ENCODE measurements at places on chromosomes 3 and 15.
A peak's percentile ranks its signal among the peaks of the same experiment; 100 is the strongest.

DNA sequence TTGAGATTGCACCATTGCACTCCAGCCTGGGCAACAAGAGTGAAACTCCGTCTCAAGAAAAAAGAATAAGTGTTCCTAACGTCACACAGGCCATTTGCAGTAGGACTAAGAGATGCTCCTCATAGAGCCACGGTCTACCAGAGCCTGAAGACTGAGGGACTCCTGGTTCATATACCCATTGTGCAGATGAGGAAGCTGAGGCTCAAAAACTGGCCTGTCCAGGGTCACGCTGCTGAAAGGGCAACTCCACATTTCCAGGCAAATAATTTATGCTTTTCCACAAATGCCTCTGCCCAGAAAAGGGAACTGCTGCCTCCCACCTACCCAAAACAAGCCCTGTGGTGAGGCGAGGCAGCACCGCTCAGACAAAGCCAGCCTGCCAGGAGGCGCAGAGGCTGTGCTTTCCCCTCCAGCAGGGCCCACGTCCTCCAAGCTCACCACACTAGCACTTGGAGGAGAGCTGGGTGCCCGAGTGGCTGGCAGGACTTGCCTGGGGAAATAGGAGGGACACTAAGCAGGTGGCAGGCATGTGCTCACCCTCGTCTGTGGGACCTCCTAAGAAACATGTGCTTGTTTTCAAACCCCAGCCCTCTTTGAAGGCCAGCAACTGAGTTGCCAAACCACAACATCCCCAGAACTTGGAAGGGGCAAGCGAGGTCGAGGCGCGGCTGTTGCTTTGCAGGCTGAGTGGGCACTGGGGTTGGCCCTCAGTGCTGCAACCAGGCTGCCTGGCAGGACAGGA is 195.6 kb downstream of the XXYLT1 start:
- no peak for DNase-seq

DNA sequence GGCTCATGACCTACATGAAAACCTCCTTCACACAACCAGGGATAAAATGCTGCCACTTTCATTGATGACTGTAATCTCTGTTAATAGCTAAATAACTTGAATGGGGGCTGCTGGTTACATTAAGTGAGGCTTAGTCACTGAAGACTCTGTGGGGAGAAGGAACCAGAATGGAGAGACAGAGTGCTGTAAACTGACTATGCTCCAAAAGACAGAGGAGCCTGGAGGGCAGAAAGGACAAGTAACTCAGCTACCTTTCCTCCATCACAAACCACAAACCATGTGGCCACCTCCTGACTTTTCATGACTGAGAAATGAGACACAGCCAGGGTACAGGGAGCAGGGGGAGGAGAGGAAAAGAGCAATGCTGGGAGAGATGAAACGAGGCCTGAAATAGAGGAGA is 97.1 kb upstream of the TRIM42 start:
- DNase-seq, result no peak

DNA sequence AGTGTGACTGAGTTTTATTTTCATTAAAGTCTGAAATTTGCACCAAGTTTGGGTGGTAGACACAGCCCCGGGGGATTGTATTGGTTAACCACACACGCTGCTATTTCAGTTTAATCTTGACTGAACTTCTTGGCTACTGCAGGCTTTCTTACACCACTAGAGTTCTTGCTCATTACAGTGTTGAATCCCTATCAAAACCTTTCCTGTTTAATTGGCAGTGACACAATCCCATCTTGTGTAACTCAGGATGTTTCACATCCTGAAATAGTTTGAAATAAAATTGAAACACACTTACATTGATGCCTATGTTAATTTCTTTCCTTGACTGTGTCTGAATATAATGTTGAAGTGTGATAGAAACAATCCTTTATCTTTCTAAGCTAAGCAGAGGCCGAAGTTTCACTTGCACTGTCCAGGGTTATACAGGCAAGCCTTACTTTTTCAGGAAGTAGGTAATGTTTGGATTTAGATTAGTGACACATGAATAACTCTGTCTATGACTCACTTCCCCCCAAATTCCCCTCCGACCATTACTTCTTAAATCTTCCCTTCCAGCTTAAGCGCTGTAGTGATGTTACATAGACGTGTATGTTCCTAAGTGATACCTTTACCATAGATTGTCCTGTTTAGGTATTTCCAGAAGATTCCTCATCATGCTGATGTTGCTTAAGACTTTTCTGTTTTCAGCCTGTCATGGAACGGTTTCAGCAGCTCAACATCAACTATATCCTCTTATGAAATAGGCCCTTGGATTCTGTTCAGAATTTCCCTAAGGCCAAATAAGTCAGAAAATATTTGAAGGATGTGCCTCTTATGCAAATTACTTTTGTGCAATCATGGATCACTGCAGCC is 16.8 kb downstream of the ATG7 start:
- DNase-seq, result peak; percentile 44

DNA sequence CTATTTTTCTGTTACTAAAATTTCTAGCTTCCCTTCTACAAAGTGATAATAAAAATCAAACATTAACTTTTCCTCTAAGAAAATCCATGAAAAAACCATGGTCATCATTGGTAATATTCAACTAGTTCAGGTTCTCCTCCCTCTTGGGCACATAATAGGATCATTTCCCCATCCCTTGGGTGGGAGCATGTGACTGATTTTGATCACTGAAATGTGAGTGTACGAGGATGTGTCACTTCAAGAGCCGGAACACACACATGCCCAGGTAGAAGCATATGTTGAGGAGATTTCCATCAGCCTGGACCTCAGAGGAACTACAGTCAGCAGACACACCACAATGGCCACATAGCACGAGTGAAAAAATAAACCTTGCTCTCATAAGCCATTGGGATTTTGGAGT is 36.1 kb downstream of the AP3S2 start:
- no peak for DNase-seq

GRCh38 chr15:36401586-36401966 is 177.8 kb upstream of the CDIN1 start:
- no peak for DNase-seq

- no peak for DNase-seq
These were observed 38.4 kb upstream of the SMAD6 start for GRCh38 chr15:66663664-66664063.

DNA sequence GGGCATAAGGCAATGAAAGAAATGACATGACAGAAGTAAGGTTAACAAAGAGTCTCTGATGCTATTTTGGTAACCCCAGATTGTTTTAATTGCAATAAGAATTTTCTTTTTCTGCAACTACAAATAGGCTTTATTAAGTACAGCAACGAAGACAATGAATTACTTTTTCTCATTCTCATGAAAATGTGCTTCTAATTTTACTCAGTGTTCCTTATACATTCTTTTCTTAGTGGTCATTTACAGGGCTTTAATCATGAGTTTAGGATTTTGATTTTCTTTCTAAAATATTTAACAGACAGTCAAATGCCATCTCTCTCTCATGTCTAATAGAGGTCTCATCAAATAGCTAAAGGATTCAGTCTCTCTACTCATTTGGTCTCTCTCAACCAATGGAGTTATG is 452.1 kb downstream of the RAP2B start:
- DNase-seq, result no peak
